CD4-positive, alpha-beta T cell treated with Interleukin-12 subunit alpha and Interleukin-12 subunit beta, for 1 hour (primary cell): ENCODE measurements at places on chromosomes 12 and 14.

DNA sequence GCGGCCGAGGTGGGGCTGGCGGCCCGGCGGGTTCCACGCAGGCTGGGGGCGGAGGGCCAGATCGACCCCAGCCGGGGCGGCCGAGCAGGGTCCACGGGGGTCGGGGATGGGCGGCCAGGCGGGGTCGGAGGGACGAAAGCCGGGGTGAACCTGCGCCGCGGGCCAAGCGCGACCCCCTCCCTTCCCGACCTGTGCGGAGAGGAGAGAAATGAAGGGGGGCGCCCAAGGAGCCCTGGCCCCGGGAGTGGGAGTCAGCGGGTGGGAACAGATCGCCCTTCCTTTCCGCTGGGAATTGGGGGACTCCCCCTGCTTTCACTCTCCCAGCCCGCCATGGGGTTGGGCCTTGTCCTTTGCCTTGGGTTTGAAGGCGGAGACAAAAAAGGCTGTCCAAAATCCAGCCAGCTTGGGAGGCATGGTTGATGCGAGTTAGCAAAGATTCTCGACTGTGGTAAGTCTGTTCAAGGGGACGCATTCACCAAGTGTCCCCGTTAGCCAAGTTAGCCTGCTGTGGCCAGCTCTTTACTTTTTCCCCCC is 559 bp upstream of the CKAP4 start:
- peak; percentile 36 for DNase-seq

GRCh38 chr12:88375306-88376305 is 204.7 kb downstream of the KITLG start:
- no peak for DNase-seq

- no peak for DNase-seq
Observed at GRCh38 chr14:95267306-95267705, 52.4 kb downstream of the CLMN start.

GRCh38 chr14:25048170-25049016 is 1.6 kb downstream of the STXBP6 start:
- DNase-seq, result no peak

- no peak for DNase-seq
Observed at GRCh38 chr14:37172024-37172869, at the start of gene SLC25A21. TSS of gene SLC25A21 (minus strand) at chr14:37172606.

DNA sequence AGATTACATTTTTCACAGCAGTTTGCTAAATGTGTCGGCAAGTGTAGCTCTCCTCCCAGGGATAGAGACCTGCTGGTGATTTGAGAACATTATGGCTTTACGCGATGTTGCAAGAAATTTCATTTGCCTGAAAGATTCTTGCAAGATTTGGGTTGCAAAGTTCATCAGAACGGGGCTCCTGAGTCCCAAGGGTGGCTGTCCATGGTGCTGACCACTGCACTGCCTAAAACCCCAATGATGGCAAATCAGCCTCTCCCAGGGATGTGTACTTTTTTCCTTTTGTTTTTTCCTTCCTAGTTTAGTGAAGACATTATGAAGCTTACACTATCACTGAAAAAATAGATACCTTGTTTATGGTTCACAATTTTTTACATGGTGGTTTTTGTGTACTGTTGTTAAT is 85.4 kb downstream of the WSCD2 start:
- peak; percentile 5 for DNase-seq

GRCh38 chr12:104048162-104048561 is 1.8 kb downstream of the GLT8D2 start:
- DNase-seq, result no peak

- DNase-seq, result no peak
Observed at GRCh38 chr14:91882369-91882768, 15.0 kb upstream of the TC2N start.

DNA sequence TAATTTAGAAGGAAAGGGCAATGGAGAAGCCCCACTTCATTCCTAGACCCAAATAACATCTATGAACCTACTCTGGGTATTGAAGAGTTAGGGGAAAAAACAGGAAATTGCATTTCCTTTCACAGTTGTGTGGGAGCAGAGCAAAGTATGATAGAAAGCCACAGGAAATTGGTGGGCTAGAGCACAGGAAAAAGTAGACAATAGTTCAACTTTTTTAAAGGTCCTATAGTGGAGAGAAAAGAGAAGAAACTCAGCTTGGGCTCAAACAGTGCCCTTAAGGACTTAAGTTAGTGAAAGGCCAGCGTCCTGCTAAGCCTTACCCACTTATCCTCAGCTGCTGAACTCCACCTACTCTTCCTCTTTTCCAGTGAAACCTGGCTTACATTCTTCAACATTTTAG is 258.1 kb downstream of the DPY19L2 start:
- no peak for DNase-seq

- no peak for DNase-seq
Observed at GRCh38 chr12:25254271-25254880, 3.6 kb upstream of the KRAS start.

DNA sequence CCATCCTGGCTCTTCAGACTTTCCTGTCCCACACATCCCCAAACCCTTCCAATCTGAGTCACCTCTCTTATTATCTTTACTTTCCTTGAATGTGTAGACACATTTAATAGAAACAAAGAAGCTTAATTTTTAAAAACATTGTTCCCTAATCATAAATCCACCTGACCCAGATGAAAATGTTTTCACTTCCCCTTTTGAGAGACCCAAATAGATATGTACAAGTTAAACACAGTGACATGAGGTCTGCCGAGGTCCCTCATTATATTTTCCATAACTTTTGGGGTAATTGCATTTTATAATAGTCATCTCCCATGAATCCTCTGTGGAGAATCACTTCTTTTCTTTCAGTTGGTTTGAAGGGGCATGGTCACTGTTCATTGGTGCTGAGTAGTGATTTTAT is 191.1 kb downstream of the GRIN2B start:
- no peak for DNase-seq

- DNase-seq, result no peak
Observed at GRCh38 chr14:88746052-88746451, 46.7 kb downstream of the EML5 start.

DNA sequence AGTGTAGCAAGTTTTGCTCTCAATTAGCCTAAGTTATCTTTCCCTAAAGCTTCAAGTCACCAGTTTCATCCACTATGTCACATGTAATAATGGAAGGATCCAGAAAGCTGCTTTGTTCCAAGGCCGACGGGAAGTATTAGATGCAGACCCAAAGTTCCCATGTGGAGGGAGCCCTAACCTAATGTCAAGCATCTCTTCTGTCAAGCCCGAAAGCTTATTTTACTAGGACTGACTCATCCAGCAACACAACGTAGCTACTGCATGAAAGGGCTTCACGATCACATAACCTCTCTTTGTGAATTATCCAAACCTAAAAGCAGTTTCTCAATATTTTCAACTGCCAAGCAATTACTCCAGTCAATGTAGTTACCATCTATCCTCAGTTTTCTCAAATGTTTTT is 133.4 kb downstream of the SLC6A15 start:
- no peak for DNase-seq

- DNase-seq, result no peak
Observed at GRCh38 chr12:31312431-31312830, 13.5 kb downstream of the SINHCAF start.

- no peak for DNase-seq
Observed at GRCh38 chr14:104316121-104316722, 177.8 kb downstream of the KIF26A start.

- DNase-seq, result no peak
Observed at GRCh38 chr12:114415525-114415868, 9.6 kb upstream of the TBX5 start.

DNA sequence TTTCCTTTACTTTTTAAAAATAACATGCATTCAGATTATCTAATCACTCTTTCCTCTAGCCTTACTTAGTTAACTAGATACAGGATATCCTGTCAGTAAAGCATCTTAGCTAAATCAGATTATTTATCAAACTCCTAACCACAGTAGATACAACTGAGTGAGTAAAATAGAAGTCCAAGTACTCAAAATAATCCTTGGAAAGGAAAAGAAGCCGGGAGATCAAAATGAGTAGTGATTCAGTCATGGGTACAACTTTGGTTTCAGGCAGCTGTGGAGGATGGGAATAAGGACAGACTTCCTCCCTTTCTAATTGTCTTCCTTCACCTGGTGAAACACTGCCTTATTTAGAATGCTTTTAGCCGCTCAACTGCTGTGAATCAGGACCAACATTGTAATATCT is 29.4 kb downstream of the GNG2 start:
- no peak for DNase-seq

DNA sequence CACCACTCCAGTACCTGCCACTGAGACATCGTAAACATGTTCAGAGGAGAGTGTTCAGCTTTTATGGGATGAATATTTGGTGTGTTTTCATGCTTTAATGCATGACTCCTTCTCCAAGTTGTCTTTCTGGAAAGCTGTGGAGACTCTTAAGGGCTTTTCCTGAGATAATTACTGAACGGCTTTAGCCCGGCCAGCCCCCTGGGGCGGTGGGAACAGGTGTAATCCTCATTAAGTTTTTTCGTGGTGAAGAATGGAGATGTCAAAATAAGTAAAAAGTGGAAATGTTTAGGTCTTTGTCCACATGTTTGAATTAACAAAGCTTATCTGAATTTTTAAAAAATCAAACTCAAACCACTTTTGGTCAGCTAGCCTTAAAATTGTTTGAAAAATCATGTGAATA is 1.5 kb downstream of the SYNE2 start:
- DNase-seq, result no peak

DNA sequence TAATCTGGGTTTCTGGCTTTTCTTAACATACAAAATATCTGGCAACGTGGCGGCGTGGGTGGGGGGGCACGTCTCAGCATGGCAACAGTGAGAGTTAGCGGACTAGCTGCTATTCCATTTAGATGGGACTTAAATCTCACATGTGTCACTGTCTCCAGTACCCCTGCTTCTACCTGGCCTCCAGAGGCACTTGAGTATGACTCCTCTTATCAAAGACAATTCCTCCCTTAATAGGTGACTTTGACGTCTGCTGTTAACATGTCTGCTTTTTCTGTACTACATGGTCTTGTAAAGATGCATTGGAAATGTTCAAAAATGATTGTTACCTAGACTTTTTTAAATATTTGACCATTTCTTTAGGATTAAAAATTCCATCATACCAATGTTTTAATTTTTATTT is 456.2 kb downstream of the TMTC2 start:
- DNase-seq, result no peak

GRCh38 chr12:94247246-94247645 is 98.9 kb downstream of the PLXNC1 start:
- DNase-seq, result no peak

GRCh38 chr12:12807970-12808702 is 5.0 kb upstream of the DDX47 start:
- peak; percentile 77 for DNase-seq

DNA sequence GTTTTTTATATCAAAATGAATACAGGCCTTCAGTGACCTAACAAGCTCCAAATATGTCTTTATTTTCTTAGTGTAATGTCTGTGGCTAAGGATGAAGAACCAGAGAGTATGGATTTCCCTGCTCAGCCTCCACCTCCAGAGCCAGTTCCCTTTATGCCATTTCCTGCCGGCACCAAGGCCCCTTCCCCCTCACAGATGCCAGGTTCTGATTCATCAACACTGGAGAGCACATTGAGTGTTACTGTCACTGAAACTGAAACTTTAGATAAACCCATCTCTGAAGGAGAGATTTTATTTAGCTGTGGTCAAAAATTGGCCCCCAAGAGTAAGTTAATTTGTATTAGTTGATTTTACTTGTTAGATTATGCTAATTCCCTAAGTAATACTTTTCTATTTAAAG is 61.0 kb downstream of the KIAA0586 start:
- DNase-seq, result no peak

GRCh38 chr12:113946175-113946574 is 19.9 kb downstream of the RBM19 start:
- DNase-seq, result no peak

DNA sequence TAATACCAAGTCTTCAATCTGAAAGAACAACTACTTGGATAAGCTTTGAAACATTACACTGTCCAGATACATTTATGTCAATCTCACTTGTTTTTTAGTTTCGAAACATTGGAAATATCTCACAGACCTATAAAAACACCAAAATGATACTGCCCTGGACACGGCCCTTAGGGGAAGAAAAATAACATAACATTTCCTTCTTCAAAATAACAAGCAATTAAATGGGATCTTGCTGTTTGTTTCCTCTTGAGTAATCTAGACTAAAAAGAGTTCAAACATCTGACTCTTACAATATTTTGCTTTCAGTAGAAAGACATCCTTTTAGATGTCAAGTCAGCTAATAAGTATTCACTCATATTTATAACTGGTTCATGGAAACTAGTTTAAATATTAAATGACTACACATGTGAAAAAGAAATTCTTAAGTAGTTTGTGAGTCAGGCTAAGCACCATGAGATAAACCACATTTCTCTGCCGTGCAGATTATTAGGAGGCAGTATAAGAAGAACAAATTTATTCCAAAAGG is 87.5 kb downstream of the EPS8 start:
- DNase-seq, result no peak

DNA sequence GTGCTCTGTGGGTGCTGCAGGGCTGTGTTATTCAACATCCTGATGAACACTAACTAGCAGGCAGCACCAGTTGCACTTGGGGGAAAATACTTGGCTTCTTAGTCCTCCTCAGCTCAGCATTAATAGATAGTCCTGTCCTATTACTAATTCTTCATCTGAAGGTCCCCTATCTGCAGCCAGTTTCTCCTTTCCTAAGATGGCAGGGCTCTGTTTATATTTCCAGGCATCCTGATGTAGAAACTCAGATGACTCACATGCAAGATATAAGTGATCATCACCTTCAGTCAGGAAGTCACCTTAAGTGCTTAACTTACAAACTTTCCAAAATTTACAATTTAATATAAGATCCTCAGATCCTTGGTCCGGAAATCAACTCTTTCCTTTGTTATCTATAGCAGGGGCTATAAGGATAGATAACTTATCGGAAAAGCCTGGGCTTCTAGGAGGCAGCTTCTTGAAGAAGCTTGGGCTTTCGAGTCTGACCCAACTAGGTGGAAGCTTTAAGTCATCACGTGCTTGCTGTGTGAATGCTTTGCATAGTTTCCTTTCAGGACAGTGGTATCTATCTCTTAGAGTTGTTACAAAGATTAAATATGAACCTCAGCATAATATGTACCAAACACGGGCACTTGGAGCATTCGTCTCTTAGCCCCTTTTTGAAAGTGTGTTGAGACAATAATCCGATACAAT is 181.0 kb upstream of the GRIP1 start:
- no peak for DNase-seq

DNA sequence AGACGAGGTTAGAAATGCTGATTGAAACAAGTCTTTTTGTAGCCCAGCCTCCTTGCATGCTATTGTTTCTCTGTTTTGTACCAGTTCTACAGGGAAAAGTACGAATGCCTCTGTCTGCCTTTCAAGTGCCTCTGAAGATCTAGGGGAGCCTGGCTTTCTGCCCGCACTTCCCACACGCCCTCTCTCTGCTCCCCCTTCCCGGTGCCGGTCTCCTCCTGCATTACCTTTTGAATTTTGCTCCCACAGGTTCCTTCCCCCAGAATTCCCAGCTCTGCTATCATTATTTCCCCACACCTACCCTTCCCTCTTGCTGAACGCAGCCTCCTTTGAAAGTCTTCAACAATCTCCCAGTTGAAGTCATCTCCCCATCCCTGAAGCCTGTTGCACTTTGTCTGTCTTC is 689.7 kb downstream of the BCL11B start:
- no peak for DNase-seq
